ENCODE measurements at places on chromosomes 12 and 14.

- no peak for DNase-seq
These were observed 75.7 kb downstream of the SSPN start for GRCh38 chr12:26271024-26271423.

DNA sequence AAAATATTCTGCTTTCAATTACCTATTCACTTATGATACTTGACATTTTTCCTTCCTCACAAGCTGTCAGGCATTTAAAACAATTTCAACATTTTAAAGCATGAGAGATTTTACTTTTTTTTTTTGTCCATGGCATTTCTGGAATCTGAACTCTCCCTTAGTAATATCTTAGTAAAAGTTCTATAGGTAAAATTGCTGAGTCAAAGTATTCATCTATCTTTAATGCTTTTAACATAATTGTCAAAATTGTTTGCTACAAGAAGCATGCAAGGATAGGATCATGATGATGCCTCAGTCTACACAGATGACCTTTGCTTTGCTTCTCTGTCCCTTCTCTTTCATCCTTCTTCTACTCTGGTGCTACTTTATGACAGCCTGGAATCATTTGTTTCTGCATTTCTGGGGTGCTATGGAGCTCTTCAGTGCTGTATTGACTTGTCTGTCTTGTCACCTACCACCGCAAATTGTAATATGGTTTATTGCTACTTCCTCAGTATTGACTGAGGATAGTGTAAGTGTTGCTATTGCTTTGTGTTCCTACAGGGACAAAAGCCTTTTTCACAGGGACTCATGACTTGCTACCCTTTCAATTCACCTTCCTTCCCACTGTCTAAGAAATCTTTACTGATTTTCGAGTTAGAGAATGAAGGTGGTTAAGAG is 589.8 kb upstream of the ATP2B1 start:
- no peak for DNase-seq

DNA sequence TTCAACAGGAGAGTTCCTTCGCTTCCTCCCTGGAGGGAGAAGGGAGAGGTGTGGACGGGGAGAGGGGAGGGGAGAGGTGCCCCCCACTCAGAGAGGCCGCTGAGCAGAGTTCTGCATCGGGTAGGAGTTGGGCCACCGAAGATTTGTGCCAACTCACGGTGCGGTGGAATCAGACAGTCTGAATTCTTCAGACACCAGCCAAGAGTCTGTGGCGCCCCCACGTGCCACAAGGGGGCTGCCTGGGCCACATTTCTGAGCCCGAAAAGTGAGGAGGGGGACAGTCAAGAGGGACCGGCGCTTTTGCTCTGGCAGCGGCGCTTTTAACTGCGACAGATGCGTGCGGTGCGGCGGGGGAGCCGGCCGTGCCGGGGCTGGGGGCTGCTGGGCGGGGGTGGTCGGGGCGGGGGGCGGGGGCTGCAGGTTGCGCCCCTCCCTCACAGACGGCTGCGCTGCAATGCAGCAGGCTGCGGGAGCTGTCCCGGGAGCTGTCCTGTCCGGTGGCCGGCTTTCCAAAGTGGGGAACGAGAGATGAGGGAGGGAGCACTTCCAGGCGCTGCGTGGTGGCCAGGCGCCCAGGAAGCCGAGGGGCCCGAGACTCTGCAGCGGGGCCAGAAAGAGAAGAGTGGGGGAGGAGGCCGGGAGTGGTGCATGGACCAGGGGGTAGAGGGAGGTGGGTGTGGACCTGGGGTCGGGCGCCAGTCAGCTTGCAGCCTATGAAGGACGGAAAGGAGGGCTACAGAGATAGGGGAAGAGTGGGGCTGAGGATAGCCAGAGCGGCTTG is 975 bp upstream of the RTL1 start:
- peak; percentile 16 for DNase-seq

DNA sequence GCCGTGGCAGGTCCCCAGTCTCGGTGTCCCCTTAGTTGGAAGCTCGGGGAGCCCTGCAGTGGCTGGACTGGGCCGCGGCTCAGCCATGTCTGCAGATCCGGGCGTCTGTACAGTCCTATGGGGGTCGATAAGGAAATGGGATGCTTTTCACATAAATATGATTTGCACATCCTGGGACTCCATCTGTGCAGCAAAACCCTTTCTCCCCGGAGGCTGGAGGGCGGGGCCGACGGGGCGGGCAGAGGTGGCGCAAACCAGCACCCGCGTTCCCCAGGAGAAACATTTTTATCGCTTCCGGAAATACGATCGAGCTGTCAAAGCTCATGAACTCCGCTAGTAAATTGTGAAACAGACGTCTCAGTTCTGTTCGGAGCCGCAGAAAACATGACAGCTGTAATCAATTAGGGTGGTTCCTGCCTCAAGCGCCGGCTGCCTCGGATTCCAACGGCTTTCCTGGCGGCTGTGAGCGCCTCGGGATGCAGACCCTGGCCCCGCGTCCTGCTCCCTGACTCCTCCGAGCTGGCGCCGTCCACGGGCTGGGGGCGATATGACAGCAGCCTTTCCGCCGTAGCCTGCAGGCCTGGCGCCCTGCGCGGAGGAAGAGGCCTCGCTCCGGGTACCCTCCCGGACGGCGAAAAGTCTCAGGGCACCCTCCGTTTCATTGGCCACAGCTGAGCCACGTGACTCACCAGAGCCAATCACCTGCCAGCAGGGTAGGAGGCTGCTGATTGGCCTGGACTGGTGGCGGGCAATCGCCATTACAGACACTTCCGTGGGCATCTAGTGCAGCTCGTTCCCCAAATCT is 23.0 kb downstream of the DIO3 start:
- no peak for DNase-seq

DNA sequence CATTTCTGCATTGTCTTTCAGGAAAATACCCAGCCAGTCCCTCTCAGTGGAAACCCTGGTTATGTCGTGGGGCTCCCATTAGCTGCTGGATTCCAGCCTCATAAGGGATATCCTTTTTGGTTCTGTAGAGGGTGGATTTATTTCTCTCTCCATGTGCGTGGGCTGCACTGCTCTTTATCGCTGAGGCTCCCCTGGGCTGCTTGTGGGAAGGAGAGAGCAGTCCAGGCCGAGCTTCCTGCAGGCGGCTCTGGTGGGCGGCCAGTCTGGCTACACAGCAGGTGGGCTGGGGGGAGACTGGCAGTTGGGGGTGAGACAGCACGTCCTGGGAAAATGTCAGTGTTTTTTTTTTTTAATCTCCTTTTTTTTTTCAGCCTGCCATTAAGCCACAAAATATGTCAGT is 27.6 kb downstream of the TCTN1 start:
- DNase-seq = no peak

DNA sequence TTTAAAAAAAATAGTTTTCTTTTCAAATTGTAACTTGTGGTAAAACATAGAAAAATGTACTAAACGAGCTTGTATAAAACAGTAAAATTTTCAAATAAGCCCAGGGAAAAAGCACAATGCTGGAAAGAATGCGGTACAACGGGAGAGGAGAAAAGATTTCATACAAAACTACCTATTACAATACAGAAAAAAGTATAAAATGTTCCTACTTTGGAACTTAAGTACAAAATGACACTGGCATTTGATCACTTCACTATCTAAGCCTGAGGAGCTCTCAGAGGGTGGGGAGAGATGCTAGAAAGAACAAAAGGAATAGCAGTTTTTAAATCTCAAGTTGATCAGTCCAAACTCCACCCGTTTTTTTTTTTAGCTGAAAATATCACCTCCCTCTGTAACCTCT is 39.5 kb upstream of the COL2A1 start:
- no peak for DNase-seq

DNA sequence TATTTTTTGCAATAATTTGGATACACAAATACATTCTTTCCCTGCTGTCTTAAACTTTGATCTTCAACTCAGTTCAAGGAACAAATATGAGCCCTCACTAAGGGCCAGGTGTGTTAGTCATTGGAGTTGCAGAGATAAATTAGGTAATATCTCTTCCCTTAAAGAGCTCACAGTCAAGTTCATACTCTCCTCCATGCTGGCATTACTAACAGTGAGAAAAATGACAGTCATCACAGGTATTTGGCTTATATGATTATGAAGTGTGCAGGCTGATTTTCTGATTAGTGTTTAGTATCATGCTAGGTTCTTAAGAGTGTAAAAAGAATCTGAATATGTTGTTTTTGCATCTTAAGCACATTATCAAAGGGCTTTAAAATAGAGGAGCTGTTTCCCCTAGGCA is 594.7 kb downstream of the CCER1 start:
- no peak for DNase-seq

GRCh38 chr12:28425526-28425925 is 235.3 kb downstream of the CCDC91 start:
- DNase-seq = no peak

DNA sequence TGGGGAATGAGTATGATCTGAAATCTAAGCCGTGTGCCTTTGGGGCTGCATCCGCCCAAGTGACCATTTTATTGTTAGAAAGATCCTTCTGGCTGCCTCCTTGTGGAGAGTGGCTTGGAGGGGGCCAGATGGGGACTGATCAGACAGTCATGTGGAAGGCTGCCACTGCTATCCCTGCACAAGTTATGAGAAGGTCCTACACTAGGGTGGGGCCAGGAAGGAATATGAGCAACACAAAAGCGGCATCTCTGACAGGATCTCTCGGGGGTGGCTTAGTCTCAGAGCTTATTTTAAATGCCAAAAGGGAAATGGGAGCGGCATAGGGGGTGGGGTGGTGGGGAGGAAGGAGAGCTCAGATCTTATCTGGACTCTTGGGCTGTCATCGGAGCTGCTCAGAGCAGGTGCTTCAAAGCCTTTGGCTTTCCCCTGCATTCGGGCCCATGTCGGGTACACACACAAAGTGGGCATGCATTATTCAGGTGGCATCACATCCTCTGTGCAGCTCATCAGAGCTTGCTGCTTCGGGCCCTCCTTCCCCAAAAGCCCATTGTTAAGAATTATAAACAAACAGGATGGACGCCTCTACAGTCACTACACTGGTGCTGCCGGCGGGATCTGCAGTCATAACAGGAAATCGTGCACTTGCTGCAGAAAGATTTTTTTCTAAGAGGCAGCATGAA is 805.4 kb downstream of the VRK1 start:
- no peak for DNase-seq

DNA sequence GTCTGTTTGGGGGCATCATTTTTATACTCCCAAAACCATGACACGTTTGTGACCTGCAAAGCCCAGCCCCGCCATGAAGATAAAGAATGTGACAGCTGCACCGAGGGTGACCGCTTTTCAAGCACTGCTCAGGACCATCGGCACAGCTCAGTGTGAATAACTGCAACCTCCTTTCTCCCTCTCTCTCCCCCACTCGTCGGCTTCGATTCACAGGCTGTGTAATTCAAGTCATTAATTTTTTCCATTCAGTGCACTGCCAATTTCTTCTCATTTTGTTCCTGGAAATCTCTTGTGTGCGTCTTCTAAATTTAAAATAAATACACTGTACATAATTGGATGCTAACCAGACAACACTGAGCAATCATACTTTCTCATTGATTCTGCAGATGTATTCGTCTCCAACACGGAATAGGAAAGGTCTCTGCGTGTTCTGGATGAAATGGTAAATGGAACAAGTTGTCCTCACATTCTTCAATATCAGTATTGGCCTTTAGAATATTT is 260.8 kb downstream of the TTC8 start:
- no peak for DNase-seq

DNA sequence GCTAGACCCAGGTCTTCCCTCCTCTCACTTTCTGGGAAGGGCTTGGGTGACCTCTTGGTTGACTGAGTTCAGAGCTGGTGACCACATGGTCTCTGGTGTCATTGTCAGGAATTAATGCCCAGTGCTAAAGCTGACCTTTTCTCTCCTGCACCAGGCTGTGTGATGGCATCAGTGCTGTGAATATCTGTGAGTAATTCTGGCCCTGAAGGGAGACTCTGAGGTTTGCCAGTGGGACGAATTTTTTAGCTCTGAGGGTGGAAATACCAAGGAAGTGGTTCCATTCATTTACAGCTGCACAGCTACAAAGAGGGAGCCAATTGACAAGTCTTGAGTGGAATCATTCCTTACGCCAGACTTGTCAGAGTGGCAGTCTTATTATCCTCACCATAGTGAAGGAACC is 6.2 kb upstream of the KRT86 start:
- no peak for DNase-seq

GRCh38 chr12:52870361-52871290 is 21.8 kb upstream of the KRT78 start:
- peak; percentile 58 for DNase-seq

- DNase-seq = no peak
These were observed 166.0 kb downstream of the NAV3 start for GRCh38 chr12:77996670-77997069.

DNA sequence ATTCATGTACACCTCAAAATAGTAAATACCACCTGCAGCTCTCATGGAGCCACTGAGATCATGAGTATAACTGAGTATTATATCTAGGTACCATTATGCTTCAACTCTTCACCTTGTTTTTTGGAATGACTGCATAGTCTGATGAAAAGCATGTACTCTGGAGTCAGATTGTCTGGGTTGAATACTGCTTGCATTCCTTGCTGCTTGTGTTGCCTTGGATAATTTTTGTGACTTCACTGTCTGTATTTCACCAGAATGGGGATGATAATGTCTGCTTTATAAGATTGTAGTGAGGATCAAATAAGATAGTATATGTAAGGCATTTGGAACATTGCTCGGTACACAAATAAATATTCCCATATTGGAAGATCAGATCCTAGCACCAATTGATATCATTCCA is 54.2 kb downstream of the SUSD6 start:
- no peak for DNase-seq

GRCh38 chr12:62716866-62717525 is 218.0 kb downstream of the PPM1H start:
- DNase-seq = no peak

- no peak for DNase-seq
These were observed 452.1 kb upstream of the PDE3A start for GRCh38 chr12:19916196-19916753.

- DNase-seq = no peak
These were observed 932.3 kb downstream of the FLRT2 start for GRCh38 chr14:86462193-86462753.

DNA sequence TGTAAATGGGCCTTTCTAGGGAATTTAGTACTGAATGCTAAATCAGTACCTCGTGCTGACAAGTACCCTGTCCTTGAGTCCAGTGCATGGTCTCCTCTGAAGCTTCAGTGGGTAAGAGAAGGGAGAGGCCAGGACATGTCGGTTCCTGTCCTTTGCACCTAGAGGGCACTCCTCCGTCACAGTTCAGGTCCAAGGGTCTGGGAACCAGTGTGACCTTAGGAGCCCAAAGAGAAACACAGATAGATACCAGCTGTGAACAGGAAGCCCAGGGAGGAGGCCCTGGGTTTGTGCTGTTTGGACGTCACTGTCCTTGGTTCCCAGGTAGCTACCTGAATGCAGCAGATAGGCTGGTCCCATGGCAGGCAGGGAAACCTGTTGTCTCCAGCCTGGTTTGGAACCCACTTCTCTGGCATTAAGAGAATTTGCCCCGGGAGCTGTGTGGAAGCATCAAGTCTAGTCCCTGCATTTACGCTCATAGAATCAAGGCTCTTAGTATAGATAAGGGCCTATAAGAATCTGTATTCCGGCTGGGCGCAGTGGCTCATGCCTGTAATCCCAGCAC is 3.9 kb upstream of the FGF23 start:
- DNase-seq = no peak

GRCh38 chr12:130375296-130376287 is 37.9 kb downstream of the PIWIL1 start:
- DNase-seq = no peak

- DNase-seq = no peak
These were observed 57.8 kb upstream of the ZDHHC17 start for GRCh38 chr12:76706101-76706500.

Data from NCI-H2107 (cell line).